ENCODE measurements at places on chromosomes 5 and 9.

- DNase-seq = no peak
Measured at GRCh38 chr9:6960777-6961176, 203.0 kb downstream of the KDM4C start.

DNA sequence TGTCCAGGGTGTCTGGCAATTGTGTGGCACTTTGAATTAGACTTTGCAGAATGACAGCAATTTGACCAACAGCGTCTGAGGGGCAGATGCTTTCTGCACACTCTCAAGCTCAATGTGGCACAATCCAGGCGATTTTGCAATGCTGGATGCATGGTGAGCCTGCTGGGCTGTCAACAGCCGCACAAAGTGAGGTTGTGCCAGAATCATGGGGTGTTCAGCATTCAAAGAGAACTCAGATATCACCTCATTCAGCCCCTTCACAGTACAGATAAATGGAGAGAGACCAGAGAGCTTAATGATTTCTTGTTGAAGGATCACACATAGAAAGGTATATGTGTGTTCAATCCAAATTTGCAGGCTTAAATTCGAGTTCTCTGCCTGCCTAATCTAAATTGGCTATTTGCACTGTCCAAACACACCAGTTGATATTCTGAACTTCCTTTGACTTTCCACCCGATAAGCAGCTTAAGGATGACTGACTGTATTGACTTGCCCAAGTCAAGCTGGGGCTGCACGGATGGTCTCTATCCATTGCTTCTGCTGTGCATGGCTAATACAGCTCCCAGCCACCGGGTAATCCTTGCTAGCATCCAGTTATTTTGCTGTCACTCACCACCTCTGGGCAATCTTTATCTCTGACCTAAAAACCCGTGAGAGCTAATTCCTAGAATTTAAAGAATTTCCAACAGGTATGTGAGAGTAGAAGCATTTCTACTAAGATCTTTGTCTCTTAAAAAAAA, 157.9 kb upstream of the TAS2R1 start:
- DNase-seq = no peak

DNA sequence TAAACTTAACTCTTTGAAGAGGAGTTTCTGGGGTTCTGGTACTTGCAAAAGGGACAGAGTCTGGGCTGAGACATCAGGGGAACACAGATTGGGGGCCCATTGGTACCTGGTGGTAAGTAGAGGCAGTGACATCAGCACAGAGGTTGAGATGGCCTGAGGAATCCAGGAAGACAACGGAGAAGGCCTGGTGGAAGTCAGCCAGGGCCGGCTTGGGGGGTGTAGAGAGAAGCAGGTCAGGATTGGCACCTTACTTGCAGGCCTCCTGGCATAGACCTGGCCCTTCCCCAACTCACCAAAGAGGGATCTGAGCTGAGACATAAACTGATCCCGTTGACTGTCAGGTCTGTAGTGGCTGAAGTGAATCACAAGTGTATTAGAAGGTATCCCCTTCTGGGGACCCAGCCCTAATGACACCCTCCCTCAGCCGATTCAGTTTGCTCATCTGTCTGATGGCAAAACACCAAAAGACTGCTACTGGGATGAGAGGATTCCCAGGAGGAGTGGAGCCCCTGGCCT, 5.5 kb downstream of the NOL6 start:
- DNase-seq = no peak

DNA sequence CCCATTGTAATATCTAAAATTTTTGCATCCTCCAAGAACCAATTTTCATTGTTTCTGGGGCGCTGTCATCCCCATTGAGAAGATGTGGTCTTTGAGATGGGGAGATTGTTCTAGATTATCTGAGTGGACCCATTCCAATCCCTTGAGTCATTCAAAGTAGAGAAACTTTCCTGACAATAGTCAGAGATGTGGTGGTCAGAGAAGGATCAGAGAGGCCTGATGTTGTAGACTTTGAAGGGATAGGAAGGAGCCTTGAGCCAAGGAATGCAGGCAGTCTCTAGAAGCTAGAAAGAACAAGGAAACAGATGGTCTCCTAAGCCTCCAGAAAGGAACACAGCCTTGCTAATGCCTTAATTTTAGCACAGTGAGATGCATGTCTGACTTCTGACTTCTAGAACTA, 80.4 kb downstream of the TEK start:
- DNase-seq = no peak

GRCh38 chr5:132446621-132447020, 44.0 kb downstream of the IRF1 start:
- DNase-seq = no peak

GRCh38 chr5:51371052-51371451, 12.2 kb upstream of the ISL1 start:
- no peak for DNase-seq

GRCh38 chr5:43171926-43172325, 20.1 kb upstream of the NIM1K start:
- DNase-seq = no peak

DNA sequence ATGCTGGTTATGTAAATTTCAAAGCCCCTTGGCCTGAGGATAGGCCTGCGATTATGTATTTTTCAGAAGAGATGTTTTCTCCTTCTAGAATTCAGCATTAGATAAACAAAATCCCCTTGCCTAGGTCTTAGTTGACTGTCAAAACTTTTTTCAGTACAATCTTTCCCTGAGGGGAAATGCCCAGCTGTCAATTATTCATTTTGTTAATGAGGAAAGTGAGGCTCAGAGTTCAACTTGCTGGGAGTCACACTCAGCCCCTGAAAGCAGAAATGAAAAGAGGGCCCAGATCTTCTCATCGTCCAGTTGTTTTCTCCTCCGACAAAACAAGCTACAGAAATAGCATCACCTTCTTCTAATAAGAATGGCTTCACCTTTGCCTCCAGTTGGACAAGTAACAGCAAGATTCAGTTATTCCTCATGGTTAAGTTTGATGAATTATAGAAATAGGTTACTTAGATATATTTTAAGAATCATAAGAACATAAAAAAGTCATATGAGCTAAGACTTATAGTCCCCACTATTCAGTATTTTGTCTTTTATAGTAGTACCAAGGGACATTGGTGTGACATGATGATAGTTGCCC, 627.1 kb upstream of the WWC1 start:
- DNase-seq = no peak

- DNase-seq = no peak
Measured at GRCh38 chr5:58885260-58885659, 302.4 kb downstream of the RAB3C start.

GRCh38 chr9:134366223-134367031, 40.2 kb downstream of the RXRA start:
- no peak for DNase-seq

GRCh38 chr5:43010935-43011315, 29.2 kb downstream of the ANXA2R start:
- DNase-seq = no peak

DNA sequence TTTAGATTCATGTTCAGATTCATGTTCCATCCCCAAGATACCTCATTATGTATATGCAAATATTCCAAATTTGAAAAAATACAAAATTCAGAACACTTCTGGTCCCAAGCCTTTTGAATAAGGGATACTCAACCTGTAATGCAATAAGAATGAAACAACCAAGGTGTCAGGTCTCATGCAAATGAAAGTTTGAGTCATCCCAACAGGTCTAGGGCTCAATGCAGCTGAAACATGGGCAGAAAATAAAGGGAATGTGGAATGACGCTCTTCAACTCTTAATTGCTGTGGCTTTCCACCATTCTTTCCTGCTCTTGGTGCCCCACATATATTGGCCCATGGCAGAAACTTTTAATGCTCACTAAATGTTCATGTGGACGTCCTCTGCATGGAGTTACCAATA, 107.3 kb upstream of the DAPK1 start:
- no peak for DNase-seq

- no peak for DNase-seq
Measured at GRCh38 chr5:33675958-33676464, 215.8 kb downstream of the ADAMTS12 start.

GRCh38 chr5:125492977-125493376, 746.5 kb upstream of the ZNF608 start:
- no peak for DNase-seq

GRCh38 chr9:114351932-114352331, 22.3 kb downstream of the ORM2 start:
- no peak for DNase-seq

DNA sequence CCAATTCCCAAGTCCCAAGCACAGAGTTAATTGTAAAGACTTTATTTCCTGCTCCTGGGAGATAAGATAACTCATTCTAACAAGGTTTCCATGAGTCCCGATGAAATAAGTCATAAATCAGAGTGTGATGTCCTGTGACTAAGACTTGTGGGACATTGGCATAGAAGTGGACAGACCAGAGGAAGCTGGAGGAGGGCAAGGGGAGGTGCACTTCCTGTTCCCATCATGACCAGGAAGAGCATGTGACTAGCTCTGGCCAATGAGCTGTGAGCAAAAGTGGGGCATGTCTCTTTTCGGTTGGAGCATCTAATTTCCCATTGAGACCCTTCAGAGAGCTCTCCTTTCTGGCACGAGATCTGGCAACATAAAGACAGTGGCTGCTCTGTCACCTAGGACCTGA, 100.4 kb downstream of the ZNF354C start:
- no peak for DNase-seq

DNA sequence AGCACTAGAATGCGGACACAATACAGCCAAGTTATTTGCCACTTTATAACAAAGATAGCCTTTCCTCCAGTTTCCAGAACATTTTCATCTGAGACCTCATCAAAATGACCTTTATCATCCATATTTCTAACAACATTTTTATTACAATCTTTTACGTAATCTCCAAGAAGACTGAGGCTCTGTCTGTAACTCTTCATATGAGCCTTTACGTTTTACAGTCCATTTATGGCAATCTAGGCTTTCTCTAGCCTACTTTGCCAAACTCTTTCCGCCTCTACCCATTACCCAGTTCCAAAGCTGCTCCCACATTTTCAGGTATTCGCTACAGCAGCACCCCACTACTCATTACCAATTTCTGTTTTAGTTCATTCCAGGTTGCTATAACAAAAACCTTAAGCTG, 8.2 kb upstream of the SEMA5A start:
- DNase-seq = no peak

- no peak for DNase-seq
Measured at GRCh38 chr9:25260046-25260445, 418.2 kb downstream of the TUSC1 start.

- DNase-seq = no peak
Measured at GRCh38 chr9:754150-754931, 87.2 kb upstream of the DMRT1 start.

GRCh38 chr9:137760426-137760825, 117.2 kb upstream of the CACNA1B start:
- no peak for DNase-seq

GRCh38 chr5:59164041-59164830, 581.4 kb downstream of the RAB3C start:
- DNase-seq = no peak

- DNase-seq = no peak
Measured at GRCh38 chr5:9431151-9431495, 114.8 kb downstream of the SEMA5A start.

GRCh38 chr9:76223749-76224340, 170.4 kb downstream of the RFK start:
- DNase-seq = no peak

- no peak for DNase-seq
Measured at GRCh38 chr9:22337261-22337660, 109.4 kb upstream of the DMRTA1 start.

- no peak for DNase-seq
Measured at GRCh38 chr5:56075361-56075760, 80.6 kb upstream of the IL6ST start.

DNA sequence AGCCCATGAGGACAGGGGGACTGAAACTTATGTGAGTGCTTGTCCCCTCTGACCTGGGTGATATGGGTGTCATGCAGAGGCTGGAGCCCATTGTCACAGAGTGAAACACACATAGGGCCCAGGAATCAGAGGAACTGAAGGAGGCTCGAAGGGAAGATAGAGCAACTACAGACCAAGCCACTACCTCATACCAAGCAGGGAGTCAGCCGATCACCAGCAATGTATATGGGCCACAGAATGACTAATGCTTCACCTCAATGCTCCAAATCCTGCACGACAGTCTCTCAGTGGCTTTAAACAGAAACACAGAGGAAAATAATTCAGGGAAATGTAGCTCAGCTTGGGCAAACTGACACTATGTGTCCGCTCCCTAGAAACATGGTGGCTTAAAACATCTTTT, 8.9 kb upstream of the FBXW11 start:
- DNase-seq = no peak

All from kidney epithelial cell (primary cell).